ENCODE measurements at places on chromosomes 2 and 18.
A peak's percentile ranks its signal among the peaks of the same experiment; 100 is the strongest.

DNA sequence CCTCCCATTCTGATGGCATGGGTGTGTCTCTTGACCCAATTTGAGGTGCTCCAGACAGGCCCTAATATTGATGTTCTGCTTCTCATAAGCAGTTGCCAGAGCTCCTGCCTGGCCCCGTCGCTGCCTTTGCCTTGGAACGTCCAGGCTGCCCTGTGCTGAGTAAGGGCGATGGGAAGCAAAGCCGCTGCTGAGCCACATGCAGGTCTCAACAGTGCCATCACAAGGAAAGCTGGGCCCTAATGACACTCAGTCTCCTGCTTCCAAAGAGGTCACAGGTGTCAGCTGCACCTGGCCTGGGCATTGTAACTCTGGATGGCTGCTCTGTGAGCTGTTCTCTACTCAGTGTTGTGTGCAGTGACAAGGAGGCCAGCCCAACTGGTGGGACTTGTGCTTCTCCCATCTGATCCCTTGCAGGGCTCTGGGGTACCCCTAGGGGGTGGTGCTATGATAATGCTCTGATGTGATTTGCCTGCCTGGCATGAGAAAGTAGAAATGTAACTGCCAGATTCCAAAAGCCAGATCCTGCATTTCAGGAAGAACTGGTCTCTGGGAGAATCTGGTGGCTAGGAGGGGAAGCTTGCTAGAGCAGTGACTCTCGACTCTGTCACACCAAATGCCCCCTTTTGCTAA is 8.7 kb downstream of the TTC39C start:
- DNase-seq, result no peak

DNA sequence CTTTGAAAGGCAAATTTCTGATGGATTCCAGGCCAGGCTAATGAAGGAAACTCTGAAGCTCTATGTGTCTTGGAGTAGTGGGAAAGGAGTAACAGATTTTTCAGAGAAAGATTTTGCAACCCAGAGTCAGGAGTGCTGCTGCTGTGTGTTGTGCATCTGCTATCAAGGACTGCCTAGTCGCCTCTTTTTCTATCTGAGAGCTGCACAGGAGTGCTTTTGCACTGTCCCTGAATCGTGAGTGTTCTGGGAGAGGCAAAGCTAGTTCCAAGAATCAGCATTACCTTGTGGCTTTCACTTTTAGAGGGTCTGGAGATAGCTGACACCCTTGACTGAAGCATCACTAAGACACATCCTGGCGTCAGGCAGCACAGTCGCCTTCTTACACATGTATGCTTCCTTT is 336.4 kb downstream of the PARD3B start:
- no peak for DNase-seq

GRCh38 chr2:121613152-121613551 is 36.1 kb downstream of the CLASP1 start:
- no peak for DNase-seq

DNA sequence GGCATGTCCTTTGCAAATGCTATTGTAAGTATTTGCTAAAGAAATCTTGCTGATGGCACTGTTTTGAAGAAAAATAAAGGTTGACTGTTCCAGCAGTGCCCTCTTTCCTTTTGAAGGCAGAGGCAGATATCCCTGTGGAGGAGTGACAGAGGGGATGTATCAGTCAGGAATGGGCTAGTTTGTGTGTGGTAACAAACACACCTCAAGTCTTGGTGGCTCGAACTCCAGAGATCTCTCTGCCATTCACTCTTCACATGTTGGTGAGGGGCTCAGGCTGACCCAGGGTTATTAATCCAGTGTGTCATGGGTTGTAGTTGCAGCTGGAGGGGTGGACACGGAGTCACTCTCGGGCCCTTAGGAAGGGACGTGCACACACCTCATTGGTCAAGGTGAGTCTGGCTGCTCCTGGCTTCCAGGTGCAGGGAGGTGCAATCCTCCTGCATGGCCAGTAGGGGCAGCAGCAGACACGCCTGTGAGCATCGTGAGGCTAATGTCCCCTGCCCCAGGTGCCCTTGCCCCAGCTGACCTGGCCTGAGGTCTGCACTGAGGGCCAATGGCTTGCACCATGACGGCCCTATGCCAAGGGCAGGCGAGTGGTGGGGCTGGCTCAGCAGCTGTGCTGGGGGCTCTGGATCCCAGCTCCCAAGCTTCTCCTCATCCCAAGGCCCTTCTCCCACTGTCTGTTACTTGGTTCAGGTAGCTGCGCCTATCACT is 146.5 kb downstream of the ASB1 start:
- no peak for DNase-seq

DNA sequence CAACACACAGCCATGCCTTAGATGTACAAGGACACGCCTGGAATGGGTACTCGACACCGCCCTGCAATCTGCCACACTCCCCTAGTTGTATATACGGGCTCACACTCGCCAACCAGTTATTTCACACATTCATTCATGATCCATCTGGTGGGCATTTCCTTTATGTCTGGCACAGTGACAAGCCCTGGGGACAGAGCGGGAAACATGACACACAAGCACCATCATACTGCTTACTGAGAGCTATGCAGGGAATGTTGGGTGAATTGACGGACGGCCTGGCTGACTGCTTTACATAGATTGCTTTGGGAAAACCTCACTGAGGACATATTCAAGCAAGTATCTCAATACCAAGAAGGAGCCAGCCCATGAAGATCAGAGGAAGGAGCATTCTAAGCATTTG is 448.0 kb upstream of the SPRED2 start:
- DNase-seq, result no peak

DNA sequence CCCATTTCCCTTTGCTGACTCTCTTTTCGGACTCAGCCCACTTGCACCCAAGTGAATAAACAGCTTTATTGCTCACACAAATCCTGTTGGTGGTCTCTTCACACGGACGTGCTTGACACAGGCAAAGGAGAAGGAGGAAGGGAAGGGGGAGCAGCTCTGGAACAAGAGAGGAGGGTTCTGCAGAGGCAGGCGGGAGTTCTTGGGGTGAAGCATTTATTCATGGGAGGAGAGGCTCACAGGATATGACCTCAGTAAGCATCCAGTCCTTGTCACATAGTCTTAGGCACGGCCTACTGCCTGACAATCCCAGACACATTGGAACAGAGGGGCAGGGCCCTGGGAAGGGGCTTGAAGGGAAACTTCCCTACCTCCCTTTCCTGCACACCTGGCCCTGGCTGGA is 171.7 kb upstream of the HS6ST1 start:
- DNase-seq, result no peak

DNA sequence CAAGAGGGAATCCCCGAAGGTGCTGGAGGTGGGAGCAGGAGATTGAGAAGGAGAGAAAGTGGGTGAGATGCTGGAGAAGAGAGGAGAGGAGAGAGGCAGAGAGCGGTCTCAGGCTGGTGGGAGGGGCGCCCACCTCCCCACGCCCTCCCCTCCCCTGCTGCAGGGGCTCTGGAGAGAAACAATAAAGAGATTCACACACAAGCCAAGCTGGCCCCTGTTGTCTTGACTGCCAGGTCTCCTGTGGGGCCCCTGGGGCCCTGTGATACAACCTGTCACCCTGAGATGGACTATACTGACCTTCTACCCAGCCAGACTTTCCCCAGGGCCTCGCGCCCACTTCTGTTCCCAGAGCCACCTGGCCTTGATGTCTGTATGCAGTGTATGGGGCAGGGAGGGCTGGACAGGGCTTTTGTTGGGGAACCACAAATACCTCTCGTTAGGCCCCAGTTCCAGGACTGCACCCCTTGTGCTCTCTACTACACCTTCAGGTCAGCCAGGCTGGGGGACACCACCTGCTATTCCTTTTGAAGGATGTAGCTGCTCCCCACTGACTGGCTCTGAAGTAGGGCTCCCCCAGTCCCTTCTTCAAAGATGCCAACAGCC is 8.0 kb upstream of the SPEG start:
- no peak for DNase-seq

DNA sequence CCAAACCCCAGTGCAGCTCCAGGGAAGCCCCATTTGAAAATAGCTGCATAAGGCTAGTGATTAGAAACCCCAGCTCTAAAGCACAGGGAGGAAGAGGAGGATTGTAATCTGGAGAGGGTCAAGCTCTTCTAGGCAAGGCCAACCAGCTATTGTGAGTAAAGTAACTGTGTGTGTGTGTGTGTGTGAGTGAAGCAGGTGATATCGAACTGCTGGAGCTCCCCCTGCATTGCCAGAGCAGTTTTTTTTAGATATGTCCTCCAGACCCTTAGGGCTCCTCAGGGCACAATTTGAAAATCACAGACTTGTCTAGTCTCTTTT is 177.4 kb upstream of the NABP1 start:
- DNase-seq, result no peak

- peak; percentile 39 for DNase-seq
Observed at GRCh38 chr2:111702119-111702803, 181.7 kb downstream of the ANAPC1 start.

DNA sequence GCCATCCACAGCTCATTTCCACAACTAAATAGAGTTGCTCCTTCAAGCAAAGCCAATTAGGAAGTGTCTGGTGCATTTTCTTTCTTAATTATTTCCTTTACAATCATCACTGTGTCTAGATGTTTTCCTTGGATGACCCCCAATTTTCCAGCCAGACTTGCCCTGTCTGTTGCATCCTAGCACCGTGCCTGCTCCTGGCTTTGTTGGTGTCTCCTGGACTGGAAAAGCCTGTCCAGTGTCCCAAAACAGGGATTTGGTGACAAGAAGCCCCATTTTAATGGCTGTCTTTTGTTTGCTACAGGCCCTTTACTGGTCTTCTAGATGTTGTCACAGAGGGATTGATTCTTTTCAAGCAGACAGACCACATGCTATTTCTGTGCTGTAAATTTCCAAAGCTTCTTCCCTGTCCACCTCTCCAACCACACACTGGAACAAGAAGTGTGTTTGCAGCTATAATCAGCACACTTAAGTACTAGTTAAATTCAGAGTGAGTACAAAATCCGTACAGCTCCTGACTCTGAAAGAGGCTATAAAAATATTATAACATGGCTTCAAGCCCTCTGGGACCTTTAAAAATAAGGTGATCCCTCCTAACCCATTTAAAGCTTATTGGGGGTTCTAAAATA is 38.4 kb downstream of the RNF144A start:
- DNase-seq, result no peak

DNA sequence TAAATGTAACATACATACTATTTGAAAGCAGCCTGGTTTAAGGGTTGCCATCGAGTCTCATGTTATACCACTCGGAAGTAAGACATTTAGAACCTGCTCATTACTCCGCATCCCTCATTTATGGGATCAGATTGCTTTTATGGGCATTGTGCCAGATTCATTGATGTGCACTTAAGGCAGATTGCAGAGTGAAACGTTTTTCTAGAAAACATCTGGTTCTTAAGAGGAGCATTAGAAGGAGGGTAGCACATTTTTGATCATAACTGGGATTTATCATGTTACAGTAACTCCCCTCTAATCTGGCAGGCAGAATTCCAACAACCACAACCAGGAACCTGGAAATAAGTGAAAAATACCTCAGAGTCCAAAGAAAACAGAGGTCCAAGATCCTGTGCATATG is 74.2 kb upstream of the GALNT3 start:
- no peak for DNase-seq

DNA sequence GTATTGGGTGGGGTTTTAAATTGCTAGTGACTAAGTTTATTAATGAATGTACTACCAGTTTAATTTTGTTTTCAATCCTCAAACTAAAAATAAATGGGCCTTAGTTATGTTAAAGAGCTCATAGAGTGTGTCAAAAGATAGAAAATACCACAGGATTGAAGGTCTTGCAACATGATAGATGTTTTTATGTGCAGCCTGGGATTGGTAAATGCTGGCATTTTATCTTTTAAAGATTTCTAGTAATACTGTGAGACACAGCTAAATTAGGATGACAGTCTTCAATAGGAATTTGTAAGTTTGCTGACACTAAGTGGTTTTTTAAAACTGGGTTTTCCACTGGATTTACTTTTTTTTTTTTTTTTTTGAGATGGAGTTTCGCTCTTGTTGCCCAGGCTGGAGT is 122.3 kb downstream of the HAUS1 start:
- DNase-seq, result no peak

- no peak for DNase-seq
Observed at GRCh38 chr2:123916051-123916450, 109.0 kb upstream of the CNTNAP5 start.

- peak; percentile 25 for DNase-seq
Observed at GRCh38 chr2:64214281-64215115, 70.3 kb upstream of the PELI1 start.

DNA sequence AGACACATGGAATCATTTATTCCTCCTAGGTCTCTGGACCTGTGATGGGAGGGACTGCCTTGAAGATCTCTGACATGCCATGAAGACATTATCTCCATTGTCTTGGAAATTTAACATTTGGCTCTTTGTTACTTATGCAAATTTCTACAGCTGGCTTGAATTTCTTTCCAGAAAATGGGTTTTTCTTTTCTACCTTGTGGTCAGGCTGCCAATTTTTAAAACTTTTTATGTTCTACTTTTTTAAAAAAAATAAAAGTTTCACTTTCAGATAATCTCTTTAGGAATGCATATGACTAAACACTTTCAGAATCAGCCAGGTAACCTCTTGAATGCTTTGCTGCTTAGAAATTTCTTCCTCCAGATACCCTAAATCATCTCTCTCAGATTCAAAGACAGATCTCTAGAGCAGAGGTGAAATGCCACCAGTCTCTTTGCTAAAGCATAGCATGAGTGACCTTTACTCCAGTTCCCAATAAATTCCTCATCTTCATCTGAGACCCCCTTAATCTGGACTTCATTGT is 209.6 kb downstream of the RPRM start:
- DNase-seq, result no peak

DNA sequence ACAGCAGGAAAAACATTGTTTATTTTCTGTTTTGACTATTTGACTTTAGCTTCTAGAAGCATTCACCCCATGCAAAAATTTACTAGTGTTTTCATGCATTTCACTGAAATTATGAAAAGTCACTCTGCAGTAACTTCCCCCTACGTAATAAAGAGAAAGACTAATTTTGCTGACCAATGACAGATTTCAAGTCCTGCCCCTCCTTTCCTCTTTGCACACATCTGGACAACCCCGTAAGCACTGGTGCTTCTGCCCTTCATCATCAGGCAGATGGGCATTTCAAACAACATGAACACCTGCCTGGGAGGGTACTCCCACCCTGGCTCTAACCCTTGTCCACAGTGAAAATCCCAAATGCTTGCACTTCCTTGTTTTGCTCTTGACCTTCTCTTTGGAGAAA is 815.0 kb upstream of the ID2 start:
- DNase-seq, result no peak

DNA sequence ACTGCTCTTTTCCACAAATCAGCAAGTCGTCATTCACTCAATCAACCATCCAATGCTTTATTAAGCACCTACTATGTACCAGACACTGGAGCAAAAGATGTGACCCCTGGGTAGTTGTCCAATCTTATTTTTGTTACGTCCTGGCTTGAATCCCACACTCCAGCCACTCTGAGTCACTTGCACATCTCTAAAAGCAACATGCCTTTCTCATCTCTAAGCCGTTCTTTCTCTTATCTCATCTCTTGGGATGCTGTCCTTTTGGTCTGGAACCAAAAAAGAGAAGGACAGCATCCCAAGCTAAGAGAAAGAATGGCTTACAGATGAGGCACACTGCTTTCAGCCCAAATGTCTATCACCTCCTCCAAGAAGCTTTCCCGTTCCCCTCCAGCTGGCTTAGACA is 58.8 kb downstream of the RNF152 start:
- no peak for DNase-seq

GRCh38 chr2:10544252-10544651 is 96.1 kb upstream of the ODC1 start:
- DNase-seq, result no peak

All from left cardiac atrium (tissue), 4 donors.